ENCODE measurements at places on chromosomes 2 and 18.

GRCh38 chr18:23934252-23934651 lies 80.3 kb upstream of the TTC39C start:
- no peak for DNase-seq

GRCh38 chr2:178125862-178126261 lies 13.6 kb downstream of the RBM45 start:
- no peak for DNase-seq

DNA sequence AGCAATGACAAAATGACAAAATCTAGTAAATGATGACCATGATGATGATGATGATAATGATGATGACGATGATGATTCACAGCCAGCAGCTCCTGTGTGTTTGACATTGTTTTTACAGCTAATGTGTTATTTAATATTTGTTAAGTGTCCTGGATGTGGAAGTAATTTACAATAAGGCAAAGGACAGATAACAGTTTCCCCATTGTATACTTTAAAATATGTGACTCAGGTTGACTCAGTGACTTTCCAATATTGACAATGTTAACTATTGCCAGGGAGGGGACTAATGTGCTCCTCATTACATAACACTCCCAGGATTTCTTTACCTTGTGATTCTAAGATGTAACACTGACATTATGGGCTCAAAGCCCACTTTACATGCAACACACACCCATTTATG lies 602.2 kb downstream of the FBXO15 start:
- no peak for DNase-seq

GRCh38 chr2:240615820-240616547 lies 9.3 kb upstream of the GPR35 start:
- DNase-seq, result no peak

- DNase-seq, result no peak
These were observed 2.4 kb downstream of the TMEM185B start for GRCh38 chr2:120220756-120221155.

- DNase-seq, result no peak
These were observed 43.4 kb upstream of the ANKRD62 start for GRCh38 chr18:12049978-12050811.

- DNase-seq, result no peak
These were observed 56.7 kb downstream of the CCDC74A start for GRCh38 chr2:131584380-131584779.

- no peak for DNase-seq
These were observed 2.7 kb upstream of the PRELID3A start for GRCh38 chr18:12405066-12405465.

- DNase-seq, result no peak
These were observed 194.1 kb downstream of the CTIF start for GRCh38 chr18:48732767-48733424.

GRCh38 chr2:68107475-68107874 lies 44.7 kb upstream of the C1D start:
- no peak for DNase-seq

- no peak for DNase-seq
These were observed 273.5 kb upstream of the MMADHC start for GRCh38 chr2:149861034-149861433.

DNA sequence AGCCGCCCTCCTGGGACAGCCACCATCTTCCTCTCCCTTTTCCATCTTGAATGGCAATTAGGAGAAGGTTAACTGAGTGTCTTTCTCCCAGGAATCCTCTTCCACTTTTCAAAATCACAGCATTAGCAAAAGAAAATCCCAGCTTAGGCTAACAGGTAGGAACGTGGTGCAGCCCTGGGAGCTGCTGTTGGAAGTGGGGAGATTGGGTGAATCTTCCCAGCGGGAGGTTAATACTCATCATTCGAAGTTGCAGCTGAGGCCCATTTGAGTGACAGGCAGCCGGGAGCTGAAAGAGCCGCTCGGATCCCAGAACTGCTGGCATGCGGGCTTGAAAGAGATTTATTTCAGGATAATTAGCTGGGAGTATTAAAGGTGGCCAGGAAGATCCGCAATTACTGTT lies 306.0 kb downstream of the BCL11A start:
- no peak for DNase-seq

- DNase-seq, result no peak
These were observed 5.9 kb downstream of the RAB10 start for GRCh38 chr2:26039603-26040323.

GRCh38 chr18:24080861-24081260 lies 58.0 kb upstream of the CABYR start:
- DNase-seq, result no peak

DNA sequence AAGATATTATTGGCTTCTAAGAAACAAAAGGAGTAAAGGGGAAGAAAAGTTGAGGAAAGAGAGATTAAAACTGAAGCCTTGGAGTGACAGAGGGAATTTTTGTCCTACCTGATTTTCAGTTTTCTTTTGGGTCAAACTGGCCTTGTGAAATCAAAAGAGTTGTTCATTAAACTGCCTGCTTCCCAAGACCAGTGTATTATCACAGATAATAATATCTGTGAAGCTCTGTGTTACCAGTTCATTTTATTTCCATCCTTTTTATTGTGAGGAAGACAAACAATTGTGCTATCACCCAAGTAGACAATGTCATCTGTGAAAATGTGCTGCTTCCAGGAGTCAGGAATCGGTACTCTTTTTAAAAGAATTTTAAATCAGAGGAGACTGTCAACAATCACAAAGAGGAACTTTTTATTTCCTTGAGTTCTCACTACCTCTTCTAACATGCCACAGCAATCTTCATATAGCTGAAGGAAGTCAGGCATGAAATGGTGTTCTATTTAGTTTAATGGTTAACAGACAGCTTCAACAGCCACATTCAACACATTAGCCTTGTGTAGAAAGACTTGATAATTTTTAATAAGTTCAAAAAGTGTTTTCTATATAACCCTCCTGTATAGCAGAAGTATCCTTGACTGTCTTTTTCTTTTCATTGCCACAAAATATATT lies 554.8 kb downstream of the PIK3C3 start:
- DNase-seq, result no peak

DNA sequence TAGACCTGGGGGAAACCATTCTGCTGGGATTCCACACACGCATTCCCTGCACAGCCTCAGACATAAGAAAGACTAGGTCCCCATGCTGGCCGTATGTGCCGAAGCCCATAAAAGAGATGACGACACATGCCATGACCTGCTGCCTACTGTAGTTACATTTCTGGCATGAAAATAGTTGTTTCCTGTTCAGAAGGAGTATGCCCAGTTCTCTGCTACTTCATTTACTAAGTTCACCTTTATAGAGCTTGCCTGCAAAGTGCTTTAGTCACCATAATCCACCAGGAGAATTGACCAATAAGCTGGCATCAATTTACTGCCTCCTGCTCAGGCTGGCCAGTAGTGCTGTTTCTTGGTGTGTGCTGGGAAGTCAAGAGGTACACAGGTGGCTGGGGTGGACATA lies 150.2 kb upstream of the ALPP start:
- no peak for DNase-seq

GRCh38 chr2:65186093-65186868 lies 41.4 kb upstream of the ACTR2 start:
- no peak for DNase-seq

DNA sequence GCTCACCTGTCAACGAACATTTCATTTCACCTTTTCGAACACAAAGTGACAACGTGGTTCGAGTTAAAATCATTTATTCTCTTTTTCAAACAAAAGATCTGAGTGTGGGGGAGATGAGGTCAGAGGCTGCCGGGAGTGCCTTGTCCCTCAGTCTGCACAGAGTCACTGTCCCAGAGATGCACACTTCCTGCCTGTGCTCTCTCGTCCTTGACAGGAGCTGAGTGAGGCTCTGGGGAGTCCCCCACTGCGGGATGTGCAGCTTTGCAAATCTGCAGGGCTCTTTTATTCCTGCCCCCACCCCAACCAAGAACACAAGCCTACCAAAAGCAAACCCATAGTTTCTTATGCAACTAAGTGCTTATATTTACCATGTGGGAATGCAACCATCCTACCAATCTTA lies 497.8 kb downstream of the EIPR1 start:
- no peak for DNase-seq

GRCh38 chr2:225662101-225662500 lies 262.6 kb downstream of the NYAP2 start:
- DNase-seq, result no peak

DNA sequence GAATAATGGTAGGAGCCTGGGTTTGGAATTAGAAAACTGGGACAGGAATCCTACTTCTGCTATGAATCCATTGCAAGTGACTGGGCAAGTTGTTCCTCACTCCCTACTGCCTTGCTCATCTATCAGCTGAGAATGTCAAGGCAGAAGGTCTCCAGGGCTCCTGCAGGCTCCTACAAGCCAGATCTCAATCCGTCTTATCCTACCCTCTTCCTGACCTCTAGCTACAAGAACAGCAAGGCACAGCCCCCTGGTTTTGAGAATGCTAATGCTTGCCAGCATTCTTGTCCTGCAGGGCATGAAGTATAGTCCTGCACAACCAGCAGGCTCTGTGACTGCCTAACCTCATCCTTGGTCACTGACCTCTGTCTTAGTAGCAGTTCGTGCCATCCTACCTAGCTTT lies 141.9 kb upstream of the TNP1 start:
- no peak for DNase-seq

GRCh38 chr2:65351234-65351947 lies 81.0 kb downstream of the SPRED2 start:
- DNase-seq, result no peak

GRCh38 chr2:199572571-199572970 lies 114.8 kb upstream of the SATB2 start:
- no peak for DNase-seq

DNA sequence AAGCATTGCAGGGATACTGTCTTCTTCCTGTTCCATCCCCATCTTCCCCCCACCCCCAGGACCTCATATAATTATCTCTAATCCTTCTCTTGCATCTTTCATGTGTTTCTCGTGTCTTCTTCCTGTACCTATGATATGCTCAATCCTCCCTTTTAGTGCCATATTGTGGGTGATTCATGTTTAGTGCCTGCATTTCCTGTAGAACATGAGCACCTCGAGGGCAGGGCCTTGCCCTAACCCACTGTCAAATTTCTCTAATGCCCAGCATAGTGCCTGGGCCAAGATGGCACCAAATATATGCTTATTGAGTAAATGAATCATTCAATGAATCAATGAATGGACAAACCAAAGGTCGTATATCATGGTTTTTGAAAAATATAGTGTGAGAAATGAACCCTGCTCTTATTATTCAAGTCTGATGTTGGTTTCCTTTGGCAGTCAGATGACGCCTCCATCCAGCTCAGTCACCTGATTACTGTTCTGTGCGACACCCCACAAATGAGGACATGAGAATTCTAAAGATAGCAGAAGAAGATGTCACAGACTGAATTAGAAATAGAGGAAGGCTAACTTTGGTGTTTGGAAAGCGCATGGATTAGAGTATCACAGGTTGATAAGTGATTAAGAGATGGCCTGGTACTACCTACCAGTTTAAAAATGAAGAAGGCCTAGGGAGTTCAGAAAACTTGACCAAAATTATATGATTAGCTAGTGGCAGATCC lies 278.4 kb downstream of the PRKCE start:
- DNase-seq, result no peak

DNA sequence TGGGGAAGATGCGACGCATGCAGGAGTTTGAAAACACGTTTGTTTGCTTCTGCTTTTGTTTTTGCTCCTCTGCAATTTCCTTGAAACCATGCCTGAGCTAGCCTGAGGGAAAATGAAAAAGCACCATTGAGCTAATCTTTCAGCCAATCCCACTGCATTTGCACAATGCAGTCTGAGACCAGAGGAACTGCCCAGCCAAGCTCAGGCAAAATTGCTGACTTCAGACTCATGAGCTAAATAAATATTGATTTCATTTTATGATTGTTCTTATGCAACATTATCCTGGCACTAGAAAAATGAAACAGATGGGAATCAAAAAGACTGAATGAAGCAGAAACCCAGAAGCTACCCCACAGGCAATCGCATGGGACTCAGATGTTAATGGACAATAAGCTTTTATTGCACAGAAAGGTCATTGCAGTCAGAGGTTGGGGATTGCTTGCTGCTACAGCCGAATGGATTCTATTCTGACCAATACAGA lies 37.0 kb downstream of the TPRKB start:
- DNase-seq, result no peak

DNA sequence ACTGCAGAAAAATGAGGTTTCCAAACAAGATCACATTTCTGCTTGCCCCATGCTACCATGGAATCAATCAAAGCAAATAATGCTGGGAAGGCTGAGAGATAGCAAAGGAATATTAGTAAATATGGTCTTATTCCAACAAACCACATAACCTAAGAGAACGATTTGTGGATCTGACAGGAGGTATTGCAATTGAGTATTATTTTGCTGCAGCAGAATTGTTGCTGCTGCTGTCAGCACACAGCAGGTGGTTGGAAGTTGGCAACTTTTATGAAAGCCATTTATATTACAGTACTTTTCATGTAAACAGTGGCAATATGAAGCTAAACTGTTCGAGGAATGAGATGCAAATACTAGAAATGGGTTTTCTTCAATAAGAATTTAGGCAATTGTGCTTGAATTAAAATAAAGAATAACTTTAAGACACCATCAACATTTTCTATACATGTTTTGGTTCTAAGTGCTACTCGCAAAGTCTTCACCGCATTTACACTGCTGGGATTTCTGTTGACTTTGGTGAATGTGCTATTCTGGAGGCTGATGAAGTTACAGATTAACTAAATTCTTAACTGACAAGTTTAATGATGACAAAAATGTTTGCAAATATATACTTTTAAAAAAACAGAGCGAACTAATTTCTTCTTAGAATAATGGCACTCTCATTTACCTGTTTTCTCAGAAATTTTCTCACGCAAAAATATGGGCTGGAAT lies 1285.7 kb downstream of the CNTNAP5 start:
- no peak for DNase-seq

DNA sequence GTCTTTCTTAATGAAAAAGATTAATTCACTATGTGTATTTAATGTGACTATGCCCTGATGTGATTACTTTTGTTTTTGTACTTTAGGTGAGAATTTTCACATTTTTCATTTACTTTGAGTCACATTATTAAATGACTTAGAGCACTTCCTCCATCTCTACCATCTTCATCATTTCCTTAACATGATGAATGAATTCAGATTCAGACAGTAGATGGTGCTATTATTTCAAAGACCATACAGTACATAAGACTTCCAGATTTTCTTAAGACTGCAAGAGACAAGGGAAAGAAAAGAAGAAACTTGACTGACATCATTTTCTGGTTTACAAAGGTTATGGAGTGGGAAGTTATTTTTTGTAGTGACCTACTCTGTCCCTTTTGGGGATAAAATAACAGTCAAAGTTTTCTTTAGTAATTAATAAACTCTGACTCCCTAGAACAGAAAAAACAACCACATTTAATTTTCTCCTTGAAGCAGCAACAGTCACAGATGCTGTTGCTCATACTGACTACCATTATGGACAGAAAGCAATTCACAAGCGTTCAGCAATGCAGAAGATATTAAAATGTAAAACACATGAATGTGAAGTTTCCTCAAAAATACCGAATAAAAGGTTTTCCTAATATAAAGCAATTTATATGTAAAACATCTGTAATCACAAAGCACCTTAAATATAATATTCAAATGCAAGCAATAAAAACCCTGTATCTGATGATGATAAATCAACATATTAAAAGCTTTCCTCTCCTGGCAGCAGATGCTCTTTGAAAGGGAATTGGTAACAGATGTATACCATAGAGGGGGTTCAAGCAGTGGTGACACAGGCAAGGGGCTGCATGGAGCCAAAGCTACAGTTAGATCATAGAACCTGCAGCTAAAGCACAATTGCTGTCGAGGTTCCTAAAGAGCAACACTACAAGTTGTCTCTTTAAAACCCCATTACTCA lies 1010.9 kb upstream of the NXPH2 start:
- no peak for DNase-seq

- no peak for DNase-seq
These were observed 32.5 kb upstream of the REG3G start for GRCh38 chr2:78992807-78993517.

- no peak for DNase-seq
These were observed 2.4 kb upstream of the PAX3 start for GRCh38 chr2:222301053-222301795.

GRCh38 chr2:238081561-238081960 lies 18.6 kb upstream of the ESPNL start:
- no peak for DNase-seq
